ENCODE measurements at places on chromosomes 5 and 9. TPM values are rescaled to one million over a fixed set of nuclear protein-coding genes. Genes with fewer than 3 reads are reported as not detected.

DNA sequence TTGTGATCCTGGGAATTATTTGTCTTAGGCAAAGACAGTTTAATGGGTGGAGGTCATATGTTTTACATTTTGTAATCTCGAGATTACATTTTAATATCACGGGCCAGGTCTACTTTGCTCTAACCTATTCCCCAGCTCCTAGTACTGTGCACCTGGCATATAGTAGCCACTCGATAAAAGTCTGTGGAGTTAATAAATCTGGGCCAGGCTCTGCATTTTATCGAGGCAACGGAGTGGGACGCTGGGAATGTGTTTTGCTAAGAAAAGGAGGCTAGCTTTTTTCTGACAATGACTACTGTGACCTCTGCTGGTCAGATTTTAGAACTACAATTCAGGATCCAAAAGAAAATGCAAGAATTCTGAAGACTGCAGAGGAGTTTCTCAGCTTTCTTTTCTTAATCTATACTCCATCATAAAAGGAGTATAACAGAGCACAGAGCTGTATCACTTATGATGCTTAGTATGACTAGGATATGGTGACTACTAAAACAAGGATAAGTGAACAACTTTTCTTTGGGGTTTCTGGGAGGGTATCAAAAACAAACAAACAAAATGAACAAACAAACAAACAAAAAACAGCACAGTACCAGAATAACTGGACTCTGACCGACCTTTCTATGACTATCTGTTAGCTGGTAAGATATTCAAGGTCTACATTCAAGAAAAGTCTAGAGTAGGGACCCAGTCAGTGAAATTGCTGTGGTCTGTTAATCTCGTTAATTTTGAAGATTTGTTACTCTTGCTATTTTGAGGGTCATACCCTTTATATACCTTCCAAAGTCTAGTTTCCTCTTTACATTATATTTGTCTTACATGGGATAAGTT is 46.1 kb upstream of the CER1 start:
- H3K27me3 ChIP-seq: no peaks in the 10 kb centered on the region
- H3K4me3 ChIP-seq: peak overlapping the region; percentile 19
- H3K36me3 ChIP-seq: no peaks in the 10 kb centered on the region
- no peak overlapping the region for H3K27ac ChIP-seq

DNA sequence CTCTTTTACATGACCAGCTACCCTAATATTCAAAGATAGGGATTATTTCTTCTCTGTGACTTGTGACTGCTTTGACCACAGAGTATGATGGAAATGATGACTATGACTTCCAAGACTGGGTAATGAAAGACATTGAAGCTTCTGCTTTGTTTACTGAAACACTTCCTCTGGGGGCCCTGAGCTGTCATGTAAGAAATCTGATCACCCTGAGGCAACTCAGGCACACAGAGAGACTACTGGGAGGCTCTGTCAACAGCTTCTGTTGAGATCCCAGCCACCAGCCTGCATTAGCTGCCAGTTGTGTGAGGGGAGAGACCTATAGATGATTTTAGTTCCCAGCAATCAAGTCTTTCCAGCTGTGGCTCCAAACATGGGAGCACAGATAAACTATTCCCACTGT is 76.5 kb downstream of the KCTD16 start:
- no peak overlapping the region for H3K27ac ChIP-seq
- no peaks in the 10 kb centered on the region for H3K27me3 ChIP-seq
- H3K36me3 ChIP-seq: no peaks in the 10 kb centered on the region
- DNase-seq: no peak
- H3K4me3 ChIP-seq: no peak overlapping the region
- no peaks in the 10 kb centered on the region for H3K4me1 ChIP-seq

GRCh38 chr5:142551338-142552067 is 134.4 kb downstream of the FGF1 start:
- no peak for DNase-seq
- H3K4me3 ChIP-seq: peak overlapping the region; percentile 40
- H3K36me3 ChIP-seq: no peaks in the 10 kb centered on the region
- no peaks in the 10 kb centered on the region for H3K4me1 ChIP-seq

DNA sequence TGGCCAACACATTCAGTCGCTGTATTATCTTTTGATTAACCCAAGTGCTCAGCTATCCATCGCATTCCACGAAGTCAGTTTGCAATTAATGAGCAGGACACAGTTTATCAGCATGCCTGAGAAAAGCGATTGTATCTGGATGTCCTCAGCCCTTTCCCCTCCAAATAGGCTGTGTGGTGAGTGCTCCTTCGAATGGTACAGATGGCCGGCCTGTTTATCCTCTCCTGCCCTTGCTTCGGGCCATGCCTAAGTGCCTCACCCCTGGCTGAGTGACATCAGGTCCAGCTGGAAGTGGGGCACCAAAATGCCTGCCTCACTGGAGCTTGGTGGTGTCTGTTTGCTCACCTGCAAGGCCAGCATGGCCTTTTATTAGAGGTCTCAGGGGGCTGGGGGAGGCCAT is 317.3 kb downstream of the GADD45G start:
- peaks cover 2% of the 10 kb centered on the region for H3K4me1 ChIP-seq
- H3K27ac ChIP-seq: no peak overlapping the region
- no peak overlapping the region for H3K4me3 ChIP-seq
- H3K36me3 ChIP-seq: no peaks in the 10 kb centered on the region
- DNase-seq: no peak

GRCh38 chr9:96565671-96566497 is 53.8 kb downstream of the CDC14B start:
- DNase-seq: no peak
- peak overlapping the region; percentile 92 for H3K4me3 ChIP-seq
- H3K27me3 ChIP-seq: no peaks in the 10 kb centered on the region

TNC gene
- 87.1 TPM for total RNA-seq

DAB2 gene
- 187 TPM for total RNA-seq

CDH18 gene
- total RNA-seq: not detected

SLC23A1 gene
- not detected for total RNA-seq

PKD2L2 gene
- total RNA-seq: not detected

All from thoracic aorta (tissue), 2 donors.